Left forelimb (tissue), 1 donor: ENCODE measurements at places on chromosomes 11 and 22.

GRCh38 chr22:24894998-24895397, 51.5 kb downstream of the LHFPL7 start:
- no peak for DNase-seq

- DNase-seq = no peak
Observed at GRCh38 chr11:11186249-11186648, 166.8 kb downstream of the CSNK2A3 start.

DNA sequence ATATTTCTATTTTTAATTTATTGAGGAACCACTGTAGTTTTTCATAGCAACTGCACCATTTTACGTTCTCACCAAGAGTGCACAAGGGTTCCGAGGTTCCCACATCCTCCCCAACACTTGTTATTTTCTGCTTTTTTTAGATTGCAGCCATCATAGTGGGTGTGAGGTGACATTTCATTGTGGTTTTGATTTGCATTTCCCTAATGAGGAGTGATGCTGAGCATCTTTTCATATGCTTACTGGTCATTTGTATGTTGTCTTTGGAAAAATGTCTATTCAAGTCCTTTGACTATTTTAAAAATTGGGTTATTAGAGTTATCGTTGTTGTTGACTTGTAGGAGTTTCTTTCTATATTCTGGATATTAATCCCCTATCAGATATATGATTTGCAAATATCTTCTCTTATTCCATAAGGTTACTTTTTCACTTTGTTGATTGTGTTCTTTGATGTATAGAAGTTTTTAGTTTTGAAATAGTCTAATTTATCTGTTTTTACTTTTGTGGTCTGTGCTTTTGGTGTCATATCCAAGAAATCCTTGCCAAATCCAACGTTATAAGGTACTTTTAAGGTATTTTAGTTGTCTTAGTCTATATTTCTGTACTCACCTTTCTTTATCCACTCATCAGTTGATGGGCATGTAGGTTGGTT, 9.0 kb downstream of the NEAT1 start:
- no peak for DNase-seq

DNA sequence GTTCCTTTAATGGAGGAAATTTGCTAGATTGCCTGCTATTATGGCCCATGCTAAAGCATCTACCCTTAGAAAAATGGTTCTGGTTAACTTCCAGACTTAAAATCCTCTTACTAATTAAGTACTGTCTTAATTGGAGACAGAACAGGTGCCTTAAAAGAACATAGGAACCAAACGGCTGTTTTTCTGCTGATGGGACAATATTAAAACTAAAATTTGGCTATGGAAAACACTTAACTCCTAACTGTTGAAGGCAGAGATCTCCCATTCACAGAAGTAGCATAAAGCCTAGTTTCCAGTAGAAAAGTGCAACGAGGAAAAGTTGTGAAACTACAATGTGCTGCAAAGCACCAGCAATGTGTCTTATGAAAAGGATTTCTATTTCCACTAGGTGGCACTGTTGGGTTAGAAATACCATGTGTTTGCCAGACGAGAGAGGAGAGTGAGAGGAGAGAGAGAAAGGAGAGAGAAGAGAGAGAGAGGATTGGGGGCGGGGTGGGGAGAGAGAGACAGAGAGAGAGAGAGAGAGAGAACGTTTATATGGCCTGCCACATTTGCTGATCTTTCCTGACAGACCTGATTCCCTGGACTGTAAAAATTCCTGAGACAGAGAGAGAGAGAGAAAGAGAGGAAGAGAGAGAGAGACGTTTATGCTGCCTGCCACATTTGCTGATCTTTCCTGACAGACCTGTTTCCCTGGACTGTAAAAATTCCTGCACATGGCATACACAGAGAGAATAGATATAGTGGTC, 51.5 kb downstream of the FAM181B start:
- DNase-seq = no peak

GRCh38 chr11:81495699-81496292, 1237.9 kb downstream of the FAM181B start:
- DNase-seq = no peak

GRCh38 chr11:123547180-123547579, 107.2 kb downstream of the SCN3B start:
- no peak for DNase-seq

GRCh38 chr11:36090356-36091109, 146.7 kb downstream of the LDLRAD3 start:
- DNase-seq = no peak

GRCh38 chr11:125903711-125904659, at the start of gene DDX25:
DDX25 (plus strand) TSS chr11:125904508; CDS start chr11:125904518, 10 bp downstream.
- no peak for DNase-seq

DNA sequence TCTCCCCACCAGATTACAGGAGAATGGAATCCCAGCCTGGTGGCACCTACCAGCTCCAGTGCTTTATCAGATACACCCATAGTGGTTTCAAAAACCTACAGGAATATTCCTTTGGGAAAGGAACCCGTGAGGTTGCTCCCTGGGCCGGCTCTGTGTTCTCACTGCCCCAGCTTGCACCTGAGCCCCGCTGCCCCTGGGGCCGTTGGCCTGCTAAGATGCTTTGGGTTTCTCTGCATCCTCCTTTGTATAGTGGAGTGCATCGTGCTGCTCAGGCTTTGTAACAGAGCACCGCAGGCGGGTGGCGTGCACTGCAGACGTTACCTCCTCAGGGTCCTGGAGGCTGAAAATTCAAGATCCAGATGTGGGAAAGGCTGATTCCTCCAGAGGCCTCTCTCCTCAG, 414.1 kb downstream of the BRD1 start:
- DNase-seq = no peak

DNA sequence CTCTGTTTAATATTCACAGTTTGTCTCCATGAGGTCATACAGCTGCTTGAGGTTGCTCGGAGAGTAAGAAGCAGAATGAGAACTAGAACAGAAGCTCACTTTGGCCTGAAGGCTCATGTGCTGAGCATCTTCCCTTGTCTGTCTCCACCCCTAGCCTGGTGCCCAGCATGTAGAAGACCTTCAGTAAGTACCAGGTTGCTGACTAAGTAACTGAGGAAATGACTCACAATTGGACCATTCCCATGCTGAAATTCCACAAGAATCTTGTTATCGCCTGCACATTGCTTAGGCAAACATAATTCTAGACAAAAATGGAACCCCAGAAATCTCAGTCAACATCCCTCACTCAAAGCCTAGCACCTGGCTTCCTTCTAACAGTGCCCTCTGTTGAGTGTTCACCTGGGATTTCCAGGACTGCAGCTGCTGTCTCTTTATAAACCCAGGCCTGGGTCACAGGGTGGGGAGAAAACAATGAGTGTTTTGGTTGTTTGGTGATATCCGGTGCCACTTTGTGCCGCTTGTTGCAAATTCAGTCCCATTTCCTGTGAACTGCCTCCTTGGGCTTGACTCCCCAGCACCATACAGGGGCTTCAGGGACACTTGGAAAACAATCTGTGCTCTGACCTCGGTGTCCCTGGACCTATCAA, 406.8 kb downstream of the ETS1 start:
- DNase-seq = no peak

DNA sequence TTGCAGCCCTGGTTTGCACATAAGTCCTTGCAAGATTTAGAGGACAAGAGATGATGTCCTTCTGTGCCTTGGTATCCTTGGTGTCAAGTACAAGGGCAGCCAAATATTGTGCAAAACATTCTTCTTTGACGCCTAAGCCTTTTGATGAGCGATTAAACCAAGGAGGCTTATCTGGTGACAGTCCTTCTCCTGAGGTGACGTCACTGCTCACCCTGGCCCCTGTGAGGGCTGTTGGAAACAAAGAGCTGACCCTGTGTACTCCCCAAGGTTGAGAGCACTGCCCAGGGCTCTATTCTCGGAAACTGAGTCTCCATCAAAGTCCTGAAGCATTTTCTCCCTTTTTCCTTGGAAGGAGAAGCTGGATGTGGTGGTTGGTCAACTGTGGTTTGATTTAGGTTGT, 4.7 kb upstream of the GRAMD1B start:
- no peak for DNase-seq

DNA sequence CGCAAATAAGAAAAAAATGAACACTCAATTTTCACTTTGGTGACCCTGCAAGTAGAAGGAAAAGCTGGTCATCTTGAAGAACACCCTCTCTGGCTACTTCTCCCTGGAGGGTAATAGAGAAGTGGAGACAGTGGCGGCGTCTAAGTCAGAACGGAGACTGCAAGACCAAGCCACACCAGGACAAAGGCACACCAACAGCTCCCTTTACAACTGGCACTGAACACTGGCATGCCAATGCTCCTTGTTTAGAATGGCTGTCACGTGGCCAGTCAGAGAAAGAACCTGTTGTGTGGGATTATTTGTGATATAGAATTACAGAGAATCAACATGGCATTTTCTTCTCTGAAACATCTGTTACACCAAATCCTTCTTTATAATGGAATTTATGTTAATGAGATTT, 61.3 kb upstream of the YPEL1 start:
- DNase-seq = no peak

- no peak for DNase-seq
Observed at GRCh38 chr22:32244547-32244946, 10.6 kb downstream of the SLC5A4 start.

GRCh38 chr22:28402060-28402459, 277.6 kb downstream of the TTC28 start:
- no peak for DNase-seq

GRCh38 chr11:128694618-128695481, 978 bp downstream of the FLI1 start:
- DNase-seq = no peak

GRCh38 chr11:126968915-126969314, 31.7 kb downstream of the KIRREL3 start:
- DNase-seq = no peak

DNA sequence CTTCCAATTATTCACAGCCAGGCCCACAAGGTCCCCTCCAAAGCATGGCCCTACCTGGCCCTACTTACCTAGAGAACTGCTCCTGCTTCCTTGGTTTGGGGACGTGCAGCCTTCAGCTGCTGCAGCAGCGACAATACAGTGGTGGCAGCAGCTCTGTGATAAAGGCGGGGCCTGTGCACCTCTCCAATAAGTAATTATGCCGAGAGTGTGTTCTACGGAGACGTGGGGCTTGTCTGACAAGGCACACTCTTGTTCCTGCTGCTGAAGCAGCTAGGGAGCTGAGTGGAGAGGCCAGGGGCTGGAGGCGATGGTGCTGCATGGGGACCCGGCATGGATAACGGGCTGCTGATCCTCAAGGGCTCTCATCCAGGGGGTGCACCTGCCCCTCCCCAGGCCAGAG, 98.0 kb upstream of the THY1 start:
- DNase-seq = no peak

DNA sequence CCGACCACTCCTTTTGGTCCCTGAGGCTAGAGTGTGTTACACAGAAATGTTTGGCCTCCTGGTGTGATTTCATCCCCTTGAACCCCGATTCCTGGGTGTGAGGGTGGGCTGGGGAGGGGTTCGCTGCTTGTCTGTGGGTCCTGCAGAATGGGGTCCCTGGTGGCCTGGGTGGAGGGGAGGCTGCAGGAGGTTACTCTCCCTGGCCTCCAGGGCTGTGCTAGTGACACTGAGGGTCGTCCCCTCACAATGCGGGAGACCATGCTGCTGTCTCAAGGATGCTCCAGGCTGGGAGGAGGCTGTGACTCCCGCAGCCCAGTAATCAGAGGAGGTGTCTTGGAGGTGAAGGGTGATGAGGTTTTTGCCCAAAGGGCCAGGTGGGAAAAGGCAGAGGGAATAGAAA, 17.0 kb upstream of the OMP start:
- DNase-seq = no peak

DNA sequence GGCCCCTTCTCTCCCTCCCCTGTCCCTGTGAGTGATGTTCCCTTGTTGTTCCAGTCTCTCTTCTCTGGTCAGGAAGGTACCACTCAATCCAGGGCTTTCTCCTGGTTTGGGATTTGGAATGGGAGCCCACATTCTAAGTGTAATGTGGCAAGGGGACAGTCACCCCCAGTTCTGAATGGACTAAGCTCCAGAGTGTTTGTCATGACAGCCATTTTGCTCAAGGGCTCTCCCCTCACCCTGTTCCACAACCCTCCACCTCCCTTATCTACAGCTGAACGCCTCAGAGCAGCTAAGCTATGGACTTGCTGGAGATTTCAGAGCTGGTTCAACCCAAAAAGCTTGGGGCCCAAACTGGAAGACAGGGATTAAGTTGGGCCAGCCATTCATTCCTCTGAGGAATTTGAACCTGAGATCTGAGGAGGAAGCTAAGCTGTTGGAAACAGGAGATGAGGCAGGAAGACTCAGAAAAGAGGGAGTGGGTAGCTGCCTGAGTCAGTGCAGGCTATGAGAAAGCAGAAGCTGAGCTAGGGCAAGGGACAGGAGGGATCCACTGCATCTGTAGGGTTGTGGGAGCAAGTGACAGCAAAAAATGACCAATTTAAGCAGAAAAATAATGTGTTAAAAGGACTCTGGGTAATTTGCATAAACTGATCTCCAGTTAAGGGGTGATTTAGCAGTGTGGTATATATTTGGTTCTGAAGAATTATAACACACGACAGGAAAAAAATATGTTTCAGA, 22.9 kb upstream of the FCHSD2 start:
- no peak for DNase-seq

DNA sequence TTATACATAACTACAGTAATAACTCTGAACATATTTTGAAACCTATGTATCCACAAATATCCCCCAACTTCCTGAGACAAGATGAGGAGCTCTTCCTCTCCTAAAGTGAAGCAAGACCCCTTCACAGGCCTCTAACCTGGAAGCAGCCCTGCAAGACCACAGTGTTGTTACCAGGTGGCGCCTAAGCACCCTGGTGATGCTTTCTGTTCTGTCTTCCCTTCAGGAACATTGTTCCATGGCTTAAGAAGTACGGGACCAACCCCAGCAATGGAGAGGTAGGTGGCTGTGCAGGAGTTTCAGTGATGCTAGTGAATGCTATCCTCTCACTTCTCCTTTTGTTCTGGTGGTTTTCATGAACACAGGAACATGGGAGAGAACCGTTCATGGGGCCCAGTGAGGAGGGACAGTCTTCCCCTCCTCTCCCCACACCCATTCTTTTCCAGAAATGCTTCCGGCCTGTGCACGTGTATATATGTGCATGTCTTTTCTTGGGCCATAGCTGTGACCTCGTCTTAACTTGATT, 6.4 kb downstream of the PPIL2 start:
- no peak for DNase-seq

GRCh38 chr11:75499423-75500190, 26.1 kb downstream of the GDPD5 start:
- DNase-seq = no peak

GRCh38 chr22:36469094-36469710, 12.2 kb downstream of the TXN2 start:
- DNase-seq = no peak

GRCh38 chr22:19150482-19151328, 613 bp upstream of the GSC2 start:
- no peak for DNase-seq

DNA sequence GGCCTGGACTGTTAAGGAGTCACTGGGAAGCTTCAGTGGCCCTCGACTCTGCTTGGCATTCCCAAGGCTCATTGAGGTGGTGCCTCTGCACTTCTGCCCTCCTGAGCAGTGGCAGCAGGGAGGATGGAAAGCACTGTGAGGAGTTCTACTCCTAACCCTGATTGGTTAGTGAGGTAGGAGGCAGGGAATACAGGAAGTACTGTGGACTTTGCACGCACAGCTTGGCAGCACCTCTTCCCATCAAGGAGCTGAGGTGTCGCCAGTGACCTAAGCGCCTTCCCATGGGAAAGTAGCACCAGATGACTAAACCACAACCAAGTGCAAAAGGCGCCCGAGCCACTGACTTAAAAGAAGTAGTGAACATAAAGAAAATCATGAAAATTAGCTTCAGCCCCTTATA, 152.5 kb upstream of the CADM1 start:
- no peak for DNase-seq
